ENCODE measurements at places on chromosomes 13 and 19.

GRCh38 chr13:110284779-110285484 is 22.0 kb downstream of the COL4A1 start:
- no peak for DNase-seq

DNA sequence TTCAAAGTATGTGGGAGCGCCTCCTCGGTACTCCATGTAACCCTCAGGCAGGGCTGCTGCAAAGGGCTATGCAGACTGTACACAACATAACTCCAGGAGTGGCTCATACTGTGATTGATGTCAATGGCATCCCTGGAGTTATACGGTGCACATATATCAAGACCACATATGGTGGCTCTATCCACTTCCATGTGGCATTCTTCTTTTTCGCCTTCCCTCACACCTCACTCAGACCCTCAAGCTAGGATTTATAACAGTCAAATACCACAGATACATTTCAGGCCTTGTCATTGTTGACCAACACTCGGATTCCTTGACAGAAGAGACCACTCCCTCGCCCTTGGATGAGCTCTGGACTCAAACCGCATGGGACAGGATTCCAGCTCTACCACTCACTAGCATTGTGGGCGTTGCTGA is 11.3 kb upstream of the UBL3 start:
- DNase-seq = no peak

DNA sequence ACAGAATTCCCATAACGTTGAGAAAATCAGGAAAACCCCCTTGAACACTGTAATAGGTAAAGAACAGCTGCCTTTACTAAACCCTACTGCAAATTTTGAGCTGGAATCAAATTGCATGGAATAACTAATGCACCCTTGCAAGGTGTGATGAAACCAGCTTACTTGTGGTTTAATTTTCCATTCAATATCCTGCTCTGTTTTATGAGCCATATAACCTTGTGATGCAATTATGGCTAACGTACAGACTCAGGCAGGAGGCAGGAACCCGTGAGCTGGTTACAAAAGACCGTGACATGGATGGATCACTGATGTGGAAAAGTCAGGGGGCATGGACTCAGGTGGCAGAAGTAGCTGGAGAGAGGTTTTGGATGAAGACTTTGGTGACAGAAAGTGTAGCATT is 438.6 kb downstream of the COG6 start:
- no peak for DNase-seq

- no peak for DNase-seq
Measured at GRCh38 chr19:19528721-19529490, at the start of gene YJEFN3. Gene YJEFN3 (plus strand): TSS chr19:19528911. CDS start chr19:19528933, 22 bp downstream.

GRCh38 chr19:3033595-3034405 is 4.7 kb upstream of the TLE2 start:
- DNase-seq = no peak

All from GM12891 (cell line).